ENCODE measurements at places on chromosomes 6 and 20. TPM values are rescaled to one million over a fixed set of nuclear protein-coding genes. Genes with fewer than 3 reads are reported as not detected.

MICAL1 gene
- 24.0 TPM for polyA plus RNA-seq

GGT7 gene
- 45.4 TPM for polyA plus RNA-seq

RHAG gene
- 0.41 TPM for polyA plus RNA-seq

THBS2 gene
- 13.6 TPM for polyA plus RNA-seq

PRPH2 gene
- polyA plus RNA-seq: 0.51 TPM

PKHD1 gene
- polyA plus RNA-seq: not detected

TNFRSF6B gene
- 11.7 TPM for polyA plus RNA-seq

KCNK15 gene
- polyA plus RNA-seq: 0.22 TPM

HSPA12B gene
- polyA plus RNA-seq: 21.7 TPM

NKX2-4 gene
- polyA plus RNA-seq: not detected

SNAI1 gene
- 3.2 TPM for polyA plus RNA-seq

KCNQ5 gene
- under 0.01 TPM for polyA plus RNA-seq

MOG gene
- 0.19 TPM for polyA plus RNA-seq

FAM217A gene
- polyA plus RNA-seq: not detected

PLCB4 gene
- polyA plus RNA-seq: 14.3 TPM

ATP6V1G2 gene
- polyA plus RNA-seq: 2.5 TPM

SLC16A10 gene
- 2.5 TPM for polyA plus RNA-seq

GATA5 gene
- 1.2 TPM for polyA plus RNA-seq

GHRH gene
- not detected for polyA plus RNA-seq

ZNF311 gene
- 0.25 TPM for polyA plus RNA-seq

CFAP206 gene
- 0.44 TPM for polyA plus RNA-seq

DDAH2 gene
- 117 TPM for polyA plus RNA-seq

CST9L gene
- not detected for polyA plus RNA-seq

SAMD5 gene
- polyA plus RNA-seq: 0.37 TPM

NRSN1 gene
- polyA plus RNA-seq: not detected

APOBEC2 gene
- polyA plus RNA-seq: 79.0 TPM

PGC gene
- polyA plus RNA-seq: 2.0 TPM

SPATA25 gene
- 4.3 TPM for polyA plus RNA-seq

TFAP2A gene
- 0.13 TPM for polyA plus RNA-seq

CGA gene
- polyA plus RNA-seq: 1.0 TPM

ZNF334 gene
- 0.64 TPM for polyA plus RNA-seq

BEND6 gene
- 0.15 TPM for polyA plus RNA-seq

HLA-DQB1 gene
- 18.8 TPM for polyA plus RNA-seq

OXT gene
- not detected for polyA plus RNA-seq

FILIP1 gene
- 73.2 TPM for polyA plus RNA-seq
